NCI-H1694 (cell line): ENCODE measurements at places on chromosomes 1 and 21.

GRCh38 chr21:39218082-39218409 lies 34.8 kb upstream of the PSMG1 start:
- DNase-seq = no peak

DNA sequence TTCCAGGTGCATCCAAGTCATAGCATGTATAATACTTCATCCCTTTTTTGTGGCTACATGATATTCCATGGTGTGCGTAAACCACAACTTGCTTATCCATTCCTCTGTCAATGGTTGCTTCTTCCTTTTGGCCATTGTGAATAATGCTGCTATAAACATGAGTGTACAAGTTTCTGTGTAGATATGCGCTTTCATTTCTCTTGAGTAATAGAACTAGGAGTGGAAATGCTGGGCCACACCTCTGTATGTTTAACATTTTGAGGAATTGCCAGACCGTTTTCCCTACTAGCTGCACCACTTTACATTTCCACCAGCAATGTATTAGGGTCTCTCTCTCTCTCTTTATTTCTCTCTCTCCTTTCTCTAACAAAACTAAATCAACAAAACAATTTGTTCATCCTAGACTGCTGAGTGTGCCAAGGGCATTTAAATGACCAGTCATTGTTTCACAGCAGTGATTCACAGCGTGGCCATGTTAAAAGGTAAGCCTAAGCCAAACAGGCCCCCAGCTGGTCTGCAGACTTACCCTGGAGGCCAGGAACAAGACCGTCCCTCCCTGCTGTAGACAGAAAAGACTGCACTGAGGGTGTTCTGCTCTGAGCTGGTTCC lies 53.2 kb upstream of the LYST start:
- DNase-seq = no peak

DNA sequence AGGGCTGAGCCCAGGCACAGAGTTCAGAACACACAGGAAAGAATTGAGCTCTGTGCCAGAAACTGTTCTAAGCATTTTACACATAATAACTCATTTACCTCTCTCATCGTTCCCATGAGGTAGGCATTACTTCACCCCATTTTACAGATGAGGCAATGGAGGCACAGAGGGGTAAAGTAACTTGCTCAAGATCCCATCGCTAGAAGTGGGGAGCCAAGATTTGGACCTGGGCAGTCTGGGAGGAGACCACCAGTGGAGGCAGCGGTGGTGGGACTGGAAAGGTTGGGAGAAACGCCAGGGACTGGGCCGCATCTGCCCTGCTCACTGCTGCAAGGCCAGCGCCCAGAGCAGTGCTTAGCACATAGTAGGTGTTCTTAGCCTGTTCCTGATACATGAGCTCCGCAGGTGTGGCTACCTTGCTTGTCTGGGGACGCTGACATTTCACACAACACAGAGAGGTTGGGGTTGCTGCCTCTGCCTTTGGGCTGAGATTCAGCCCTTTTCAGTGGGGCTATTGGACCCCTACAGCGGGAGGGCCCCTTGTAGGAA lies 27.8 kb upstream of the EPS8L3 start:
- DNase-seq = no peak

DNA sequence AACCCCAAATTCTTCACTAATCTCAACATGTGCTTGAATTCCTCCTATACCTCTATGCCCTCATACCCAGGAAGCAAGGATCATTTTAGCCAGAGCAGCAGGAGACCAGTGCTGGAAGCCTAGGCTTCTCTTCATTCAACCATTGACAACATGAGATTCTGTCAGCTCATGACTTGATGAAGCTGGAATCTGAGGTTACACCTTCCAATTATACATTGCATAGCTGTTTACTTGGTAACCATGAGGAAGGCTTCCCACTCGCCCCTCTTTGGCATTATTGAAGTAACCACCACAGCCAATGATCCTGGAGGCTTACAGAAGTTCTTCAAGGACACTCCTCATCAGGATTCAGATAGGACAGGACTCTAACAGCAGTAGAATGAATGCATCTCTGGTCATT lies 160.3 kb downstream of the TPR start:
- no peak for DNase-seq

DNA sequence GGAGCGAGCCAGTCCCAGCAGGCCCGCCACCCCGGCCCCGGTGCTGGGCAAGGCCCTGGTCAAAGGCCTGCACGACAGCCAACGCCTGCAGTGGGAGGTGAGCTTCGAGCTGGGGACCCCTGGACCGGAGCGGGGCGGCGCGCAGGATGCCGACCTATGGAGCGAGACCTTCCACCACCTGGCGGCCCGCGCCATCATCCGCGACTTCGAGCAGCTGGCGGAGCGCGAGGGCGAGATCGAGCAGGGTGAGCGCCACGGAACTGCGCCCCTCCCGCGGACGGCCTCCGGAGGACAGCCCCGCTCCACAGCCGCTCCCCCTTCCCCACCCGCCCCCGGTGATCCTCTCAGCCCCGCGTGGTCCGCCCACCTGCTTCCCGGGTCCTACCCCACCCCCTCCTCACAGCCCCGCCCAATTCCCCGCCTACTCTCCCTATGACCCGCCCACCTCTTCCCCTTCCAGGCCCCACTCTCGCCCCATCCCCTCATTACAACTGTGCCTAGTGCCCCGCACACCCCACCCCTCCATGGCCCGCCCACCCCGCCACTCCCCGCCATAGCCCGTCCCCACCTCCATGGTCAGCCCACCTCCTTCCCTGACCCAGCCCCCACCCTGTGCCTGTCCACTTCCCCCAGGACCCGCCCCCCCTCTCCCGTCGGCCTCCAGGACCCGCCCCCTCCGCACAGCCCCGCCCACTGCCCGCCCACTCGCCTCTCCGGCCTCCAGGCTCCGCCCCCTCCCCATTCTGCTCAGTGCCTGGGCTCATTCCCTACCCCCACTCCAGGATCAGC lies 52.7 kb downstream of the VWA5B1 start:
- DNase-seq = no peak

DNA sequence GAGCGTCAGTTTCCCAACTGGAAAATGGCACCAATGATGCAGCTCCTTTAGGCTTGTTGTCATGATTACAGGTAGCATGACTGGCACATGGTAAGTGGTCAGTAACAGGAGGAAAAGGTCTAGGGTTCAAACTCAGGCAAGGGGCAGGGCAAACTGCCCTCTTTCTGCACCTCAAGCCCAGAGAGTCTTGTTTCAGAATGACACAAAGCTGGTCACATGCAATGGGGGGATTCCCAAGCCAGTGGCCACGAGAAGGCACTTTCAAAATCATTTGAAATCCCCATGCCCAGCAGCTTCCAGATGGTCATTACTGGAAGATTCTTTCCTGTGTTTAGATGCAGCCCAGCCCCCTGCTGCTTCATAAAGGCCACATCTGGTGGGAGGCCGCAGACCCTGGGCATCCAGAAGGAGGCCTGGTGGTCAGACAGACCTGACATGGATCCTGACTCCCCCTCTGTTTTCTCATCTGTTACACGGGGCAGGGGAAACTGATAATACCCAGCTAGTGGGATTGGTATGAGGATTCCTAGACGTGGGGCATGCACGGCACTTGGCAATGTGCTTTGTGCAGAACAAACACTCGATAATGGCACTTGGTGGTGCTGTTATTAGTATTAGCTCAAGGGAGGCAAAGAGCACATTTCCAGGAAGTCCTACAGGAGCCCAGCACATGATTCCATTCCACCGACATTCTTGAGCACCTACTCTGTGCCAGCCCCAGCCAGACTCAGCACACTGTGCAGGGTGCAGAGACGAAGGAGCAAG lies 6.9 kb upstream of the PLA2G2D start:
- DNase-seq = no peak

GRCh38 chr1:244035358-244035757 lies 15.7 kb upstream of the ZBTB18 start:
- DNase-seq = no peak
